ENCODE measurements at places on chromosomes 3 and 15. TPM values are rescaled to one million over a fixed set of nuclear protein-coding genes. Genes with fewer than 3 reads are reported as not detected.

Gene MGLL
- total RNA-seq, result 156 TPM

Gene MRPL3
- 69.5 TPM for total RNA-seq

- peak; percentile 89 for DNase-seq
Observed at GRCh38 chr15:65832549-65833364, 36.5 kb upstream of the RAB11A start.

- no peak for DNase-seq
Observed at GRCh38 chr15:60539016-60539415, 60.1 kb upstream of the ICE2 start.

- no peak for DNase-seq
Observed at GRCh38 chr15:64883100-64883581, 28.6 kb upstream of the ANKDD1A start.

DNA sequence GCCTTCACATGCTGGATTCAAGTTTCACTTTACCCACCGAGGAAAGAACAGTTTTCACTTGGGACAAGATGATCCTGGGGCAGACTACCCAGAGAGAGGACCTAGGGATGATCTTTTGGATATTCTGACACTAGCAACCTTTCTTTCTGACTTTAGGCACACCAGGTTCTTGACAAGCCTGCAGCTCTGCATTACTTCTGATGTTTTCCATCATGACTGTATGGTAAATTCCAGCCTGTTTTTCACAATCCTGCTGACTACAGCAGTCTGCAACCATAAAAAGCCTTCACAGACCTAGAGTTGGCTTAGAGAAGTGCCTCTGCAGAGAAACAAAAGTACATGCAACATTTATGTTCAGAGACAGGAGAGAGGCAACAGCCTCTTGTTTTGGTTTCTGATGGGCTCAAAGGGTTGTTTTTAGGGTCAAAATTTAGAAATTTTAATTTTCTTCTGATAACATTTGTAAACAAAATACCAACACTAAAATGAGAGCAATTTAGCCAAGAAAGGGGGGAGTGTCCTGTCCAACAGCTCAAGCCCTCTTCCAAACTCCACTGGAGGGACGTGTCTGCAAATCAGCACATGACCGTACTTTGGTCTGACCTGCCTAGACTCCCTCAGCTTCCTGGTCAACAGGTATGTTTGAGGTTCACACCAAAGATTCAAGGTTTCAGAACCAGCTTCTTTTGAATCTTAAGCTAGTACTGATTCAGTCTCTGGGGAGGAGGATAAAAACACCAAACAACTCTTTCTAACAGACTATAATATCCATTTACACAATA is 799 bp downstream of the ABI3BP start:
- DNase-seq, result no peak

Gene SLC12A8
- total RNA-seq, result 26.0 TPM

GRCh38 chr3:142165194-142165593 is 15.8 kb upstream of the TFDP2 start:
- DNase-seq, result no peak

Gene SLC2A2
- total RNA-seq, result 107 TPM

Gene PRTG
- 0.54 TPM for total RNA-seq

Gene CYB561D2
- 22.3 TPM for total RNA-seq

- peak; percentile 91 for DNase-seq
Observed at GRCh38 chr15:98727115-98728040, 79.0 kb downstream of the IGF1R start.

- DNase-seq, result no peak
Observed at GRCh38 chr3:29178809-29179793, 101.8 kb upstream of the RBMS3 start.

Measured in Peyer's patch (tissue), 4 donors.